ENCODE measurements at places on chromosomes 16 and 17. TPM values are rescaled to one million over a fixed set of nuclear protein-coding genes. Genes with fewer than 3 reads are reported as not detected.

TMC5 gene
- not detected for total RNA-seq

SLC5A10 gene
- total RNA-seq, result not detected

RDM1 gene
- total RNA-seq, result 0.22 TPM

CCL1 gene
- not detected for total RNA-seq

ATF7IP2 gene
- total RNA-seq, result 9.9 TPM

BRIP1 gene
- 1.9 TPM for total RNA-seq

KRT26 gene
- not detected for total RNA-seq

GPR142 gene
- total RNA-seq, result not detected

FBF1 gene
- 2.6 TPM for total RNA-seq

CCDC40 gene
- 2.3 TPM for total RNA-seq

KRT28 gene
- not detected for total RNA-seq

PSMD12 gene
- 27.4 TPM for total RNA-seq

TTYH2 gene
- 0.60 TPM for total RNA-seq

PCGF2 gene
- 3.6 TPM for total RNA-seq
